COR-L47 (cell line): ENCODE measurements at places on chromosomes 11 and 22.
A peak's percentile ranks its signal among the peaks of the same experiment; 100 is the strongest.

DNA sequence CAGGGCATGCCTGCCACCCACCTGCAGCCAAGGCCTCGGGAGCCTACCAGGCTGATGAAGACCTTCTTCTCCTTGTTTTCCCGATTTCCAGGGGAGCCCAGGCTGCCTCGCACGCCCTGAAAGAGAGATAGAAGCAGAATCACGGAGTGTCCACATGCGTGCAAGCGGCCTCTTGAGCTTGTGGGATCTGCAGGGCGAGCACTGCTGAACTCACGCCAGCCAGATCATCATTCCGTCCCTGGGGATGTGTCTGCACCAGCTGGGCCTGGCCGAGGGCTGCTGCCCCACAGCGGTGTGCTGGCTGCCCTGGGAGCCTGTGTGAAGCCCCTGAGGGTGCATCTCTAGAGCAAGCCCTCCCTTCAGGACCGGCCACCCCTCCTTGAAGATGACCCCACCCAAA is 17.9 kb downstream of the USH1C start:
- no peak for DNase-seq

- no peak for DNase-seq
Observed at GRCh38 chr11:48033918-48034341, 53.6 kb downstream of the PTPRJ start.

DNA sequence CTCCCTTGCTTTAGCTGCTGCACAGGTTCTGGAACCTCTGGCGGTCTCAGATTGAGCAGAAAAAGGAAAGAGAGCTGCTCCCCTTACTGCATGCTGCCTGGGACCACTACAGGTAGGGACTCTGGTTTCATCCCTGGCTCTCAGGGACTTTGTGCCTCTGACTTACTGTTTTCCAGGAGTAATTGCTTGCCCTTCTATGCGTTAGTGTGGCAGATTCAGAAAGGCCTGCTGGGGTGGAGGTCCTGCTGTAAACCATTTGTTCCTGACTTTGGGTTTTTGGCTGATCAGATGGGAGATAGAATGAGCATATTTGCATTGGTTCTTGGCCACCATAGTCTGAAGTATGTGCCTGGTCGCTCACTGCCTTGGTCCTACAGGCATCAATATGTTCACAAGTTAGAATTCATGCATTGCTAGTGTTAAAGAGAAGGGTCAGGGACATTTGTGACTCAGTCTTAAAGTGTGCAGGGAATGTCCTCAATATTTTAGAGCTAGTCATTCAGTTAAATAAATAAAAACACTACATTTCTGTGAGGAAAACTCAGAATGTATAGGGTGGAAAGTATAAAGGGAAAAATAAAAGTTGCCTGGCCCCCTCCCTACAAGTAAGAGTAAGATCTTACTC is 78.0 kb downstream of the PISD start:
- no peak for DNase-seq

- DNase-seq: no peak
Observed at GRCh38 chr11:73011126-73011817, 130.8 kb downstream of the FCHSD2 start.

DNA sequence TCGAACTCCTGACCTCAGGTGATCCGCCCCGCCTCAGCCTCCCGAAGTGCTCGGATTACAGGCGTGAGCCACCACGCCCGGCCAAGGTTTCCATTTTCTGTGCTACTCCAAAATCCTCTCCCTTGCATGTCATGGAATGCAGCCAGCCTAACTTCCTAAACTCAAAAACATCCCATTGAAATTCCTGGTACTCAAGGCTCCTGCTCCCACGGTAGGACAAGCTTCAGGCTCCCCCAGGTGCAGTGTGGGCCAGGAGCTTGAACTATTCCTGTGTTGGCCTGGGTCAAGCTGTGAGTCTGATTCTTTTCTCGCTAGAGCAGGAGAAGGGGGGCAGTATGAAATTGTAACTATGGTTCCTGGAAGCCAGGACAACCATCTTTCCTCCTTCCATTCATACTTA is 97.1 kb downstream of the RPL27A start:
- no peak for DNase-seq

GRCh38 chr22:27867953-27868731 is 50.9 kb downstream of the PITPNB start:
- no peak for DNase-seq

- no peak for DNase-seq
Observed at GRCh38 chr22:23168391-23169042, 11.8 kb upstream of the BCR start.

- DNase-seq: no peak
Observed at GRCh38 chr11:87465716-87466115, 428.0 kb downstream of the TMEM135 start.

GRCh38 chr11:129945373-129945772 is 50.0 kb upstream of the NFRKB start:
- DNase-seq: no peak

- no peak for DNase-seq
Observed at GRCh38 chr11:113831314-113831713, 44.1 kb downstream of the USP28 start.

- no peak for DNase-seq
Observed at GRCh38 chr11:45795379-45795778, 9.6 kb upstream of the SLC35C1 start.

DNA sequence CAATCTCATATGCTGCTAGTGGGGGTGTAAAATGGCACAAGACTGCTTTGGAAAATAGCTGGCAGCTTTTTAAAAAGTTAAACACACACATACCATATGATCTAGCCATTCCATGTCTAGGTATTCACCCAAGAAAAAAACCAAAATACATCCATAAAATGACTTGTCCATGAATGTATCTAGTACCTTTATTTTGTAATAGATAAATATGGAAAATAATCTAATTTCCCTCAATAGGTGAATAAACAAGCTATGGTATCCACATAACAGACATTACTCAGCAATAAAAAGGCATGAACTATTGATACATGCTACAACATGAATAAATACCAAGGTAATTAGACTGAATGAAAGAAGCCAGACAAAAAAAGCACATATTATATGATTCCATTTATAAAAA is 22.9 kb downstream of the RNF141 start:
- DNase-seq: no peak

DNA sequence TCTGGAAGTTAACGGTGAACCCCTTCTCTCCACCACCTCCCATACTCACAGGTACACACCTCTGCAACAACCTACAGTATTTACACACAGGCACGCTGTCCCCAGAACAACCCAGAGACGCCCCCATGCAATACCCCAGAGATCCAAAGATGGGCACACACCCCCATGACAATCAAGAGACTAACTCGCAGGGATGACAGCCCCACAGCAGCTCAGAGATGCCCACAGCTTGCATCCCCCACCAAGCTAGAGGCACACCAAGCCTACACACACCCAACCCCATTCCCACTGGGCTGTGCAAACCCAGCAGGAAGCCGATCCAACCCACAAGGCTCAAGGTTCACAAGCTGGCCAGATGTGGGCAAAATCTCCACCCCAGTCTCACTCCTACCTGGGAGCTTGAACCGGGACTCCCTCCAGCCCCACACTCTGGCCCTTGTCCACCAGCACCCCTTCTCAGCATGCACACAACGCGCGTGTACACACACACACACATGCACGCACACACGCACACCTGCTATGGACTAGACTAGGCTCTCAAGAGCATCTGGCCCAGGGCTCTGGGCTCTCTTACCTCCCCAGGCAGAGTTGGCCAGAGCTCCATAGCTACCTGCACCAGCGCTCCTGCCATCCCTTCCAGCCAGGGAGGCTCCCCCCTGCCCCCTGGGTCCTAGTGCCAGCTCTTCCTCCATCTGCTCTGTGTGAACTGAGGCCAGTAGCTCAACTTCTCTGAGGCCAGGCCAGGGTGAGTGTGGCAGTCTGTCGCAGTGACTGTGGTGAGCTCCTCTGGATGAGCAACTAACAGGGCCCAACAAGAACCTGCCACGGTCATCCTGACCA is 11.5 kb downstream of the STARD10 start:
- DNase-seq: peak; percentile 38

DNA sequence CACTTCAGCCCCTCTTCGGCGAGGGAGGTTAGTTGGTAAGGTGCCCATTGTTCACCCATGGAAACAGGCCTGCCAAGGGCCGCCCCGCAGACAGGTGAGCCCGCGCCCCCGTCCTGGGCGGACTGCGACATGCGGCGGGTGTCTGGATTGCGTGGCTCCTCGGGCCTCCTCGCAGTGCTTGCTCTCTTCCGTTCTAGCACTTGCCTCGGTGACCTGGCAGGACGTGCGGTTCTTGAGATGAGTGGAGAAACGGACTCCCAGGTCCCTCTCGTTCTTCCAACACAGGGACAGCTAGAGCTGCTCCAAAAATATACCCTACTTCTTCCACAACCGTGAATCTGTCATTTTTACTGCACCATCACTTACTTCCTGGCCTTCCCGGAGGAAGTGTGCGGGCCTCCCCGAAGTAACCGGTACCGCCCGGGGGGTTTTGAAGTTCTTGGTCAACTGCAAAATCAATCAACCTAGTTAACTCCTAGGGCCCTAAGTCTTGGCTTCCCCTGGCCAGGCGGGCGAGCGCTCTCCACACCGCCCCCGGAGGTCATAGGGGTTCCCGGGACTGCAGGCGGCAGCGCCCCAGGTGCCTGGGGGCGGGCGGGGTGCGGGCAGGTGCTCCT is 745 bp upstream of the ZBTB44 start:
- peak; percentile 42 for DNase-seq

DNA sequence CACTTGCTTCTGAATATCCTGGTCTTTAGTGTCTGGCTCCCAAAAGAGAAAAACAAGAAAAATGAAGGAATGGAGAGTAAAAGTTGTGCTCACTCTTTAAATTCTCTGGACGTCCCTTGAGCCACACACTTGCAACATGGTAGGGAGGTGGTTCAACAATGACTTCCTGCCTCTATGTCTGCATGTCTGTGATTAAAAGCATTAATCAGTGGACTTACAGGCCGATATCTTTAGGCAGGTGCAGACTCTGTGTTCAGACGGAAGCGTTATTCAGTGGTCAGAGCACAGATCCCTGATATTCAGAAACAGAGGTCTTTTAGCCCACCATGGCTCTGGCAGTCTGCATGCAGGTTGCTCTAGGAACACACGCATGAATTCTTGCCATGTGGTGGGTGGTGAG is 1920.0 kb upstream of the RAG2 start:
- DNase-seq: no peak

DNA sequence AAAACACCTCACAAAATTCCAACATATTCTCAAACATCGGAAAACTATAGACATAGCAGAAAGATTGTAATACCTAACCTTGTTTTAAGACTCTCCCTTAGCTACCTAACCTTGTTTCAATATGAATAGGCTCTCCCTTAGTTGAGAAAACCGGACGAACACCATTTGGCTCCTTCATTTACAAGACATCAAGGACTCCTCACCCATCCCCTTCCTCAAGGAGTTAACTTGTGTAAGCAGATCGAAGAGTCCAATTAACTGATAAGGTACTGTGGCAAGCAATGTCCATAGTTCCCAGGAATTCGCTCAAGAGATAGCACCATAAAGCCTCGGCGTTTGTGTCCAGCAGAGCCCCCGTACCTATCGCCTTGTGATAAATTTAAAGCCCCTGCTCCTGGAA is 4.6 kb upstream of the ACRV1 start:
- no peak for DNase-seq

GRCh38 chr11:95266751-95267374 is 35.9 kb upstream of the SESN3 start:
- no peak for DNase-seq

GRCh38 chr11:57979532-57980079 is 44.1 kb upstream of the OR9Q1 start:
- DNase-seq: no peak

DNA sequence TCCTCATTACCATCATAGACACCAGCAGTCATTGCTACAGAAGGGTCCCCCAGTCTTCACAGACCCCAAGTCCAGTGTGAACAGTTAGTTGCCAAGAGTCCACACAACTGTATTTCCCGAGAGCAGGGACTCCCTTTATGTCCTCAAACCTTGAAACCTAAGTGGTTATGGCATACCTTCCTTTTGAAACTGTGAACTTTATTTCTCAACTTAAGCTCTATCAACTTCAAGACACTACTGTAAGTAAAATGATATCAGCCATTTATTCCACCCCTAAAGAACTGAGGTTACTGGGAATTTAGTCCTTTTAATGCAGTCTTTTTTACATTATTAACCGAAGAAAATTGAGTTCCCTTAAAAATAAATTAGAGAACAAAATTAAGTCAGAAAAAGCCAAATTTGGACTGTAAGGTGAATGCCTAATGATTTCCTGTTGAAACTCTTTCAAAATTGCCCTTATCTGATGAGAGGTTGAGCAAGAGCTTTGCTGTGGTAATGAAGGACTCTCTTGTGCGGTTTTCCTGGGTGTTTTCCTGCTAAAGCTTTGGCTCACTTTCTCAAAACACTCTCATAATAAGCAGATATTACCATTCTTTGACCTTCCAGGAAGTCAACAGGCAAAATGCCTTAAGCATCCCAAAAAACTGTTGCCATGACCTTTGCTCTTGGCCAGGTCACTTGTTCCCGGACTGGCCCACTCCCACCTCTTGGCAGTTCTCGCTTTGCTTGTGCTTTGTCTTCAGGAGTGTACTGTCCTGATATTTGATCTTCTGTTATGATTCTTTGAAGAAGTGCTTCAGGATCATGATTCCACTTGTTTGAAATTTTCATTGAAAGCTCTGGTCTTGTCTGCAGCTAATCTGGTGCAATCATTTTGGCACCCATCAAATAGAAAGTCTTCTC is 765.4 kb upstream of the ANO3 start:
- DNase-seq: no peak

- no peak for DNase-seq
Observed at GRCh38 chr11:97794876-97795275, 1225.9 kb upstream of the CNTN5 start.

- DNase-seq: no peak
Observed at GRCh38 chr22:47063606-47064005, 301.2 kb downstream of the TBC1D22A start.

- no peak for DNase-seq
Observed at GRCh38 chr22:29855611-29856181, 17.6 kb upstream of the ASCC2 start.

DNA sequence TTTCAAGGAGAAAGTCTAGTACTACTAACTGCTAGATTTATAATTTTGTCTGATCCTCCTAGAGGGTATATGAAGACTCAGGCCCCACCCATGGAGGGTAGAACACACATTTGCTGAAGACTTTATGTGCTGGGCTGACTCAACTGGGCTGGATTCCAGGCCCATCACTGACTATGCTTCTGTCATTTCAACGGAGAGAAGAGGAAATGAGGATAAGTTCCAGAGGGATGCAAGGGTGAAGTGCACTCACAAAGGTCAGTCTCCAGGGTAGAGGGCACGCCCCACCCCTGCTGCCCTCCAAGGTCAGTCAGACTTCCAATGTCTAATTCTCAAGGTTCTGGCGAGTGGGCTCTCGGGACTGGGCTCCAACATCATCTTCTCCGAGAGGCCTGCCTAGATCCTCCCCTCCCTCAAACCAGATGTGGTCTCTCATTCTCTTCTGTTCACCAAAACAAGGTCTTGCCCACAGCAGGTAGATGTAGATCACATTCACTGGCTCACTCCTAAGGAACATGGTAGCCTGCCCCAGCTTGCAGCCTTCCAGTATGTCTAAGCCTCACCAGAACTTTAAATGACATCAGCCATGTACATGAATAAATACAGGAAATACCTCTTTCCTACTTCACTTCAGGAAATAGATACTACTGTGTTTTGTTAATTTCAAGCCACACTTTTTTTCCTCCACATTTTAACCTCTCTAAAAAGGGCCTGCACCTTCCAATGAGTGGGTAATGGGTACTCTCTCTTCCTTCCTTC is 7.3 kb upstream of the C11orf86 start:
- no peak for DNase-seq

GRCh38 chr22:17084554-17085276 is at the start of gene IL17RA:
TSS of gene IL17RA (plus strand) at chr22:17085000. CDS start at chr22:17085092, 92 bp downstream.
- peak; percentile 76 for DNase-seq

GRCh38 chr22:41446057-41446501 is 522 bp downstream of the TOB2 start:
- no peak for DNase-seq
